ENCODE measurements at places on chromosomes 7 and 10.

GRCh38 chr7:40983111-40983510 lies 719.8 kb downstream of the INHBA start:
- no peak for DNase-seq

- DNase-seq: peak; percentile 66
Observed at GRCh38 chr7:106947244-106947728, 82.2 kb downstream of the PIK3CG start.

DNA sequence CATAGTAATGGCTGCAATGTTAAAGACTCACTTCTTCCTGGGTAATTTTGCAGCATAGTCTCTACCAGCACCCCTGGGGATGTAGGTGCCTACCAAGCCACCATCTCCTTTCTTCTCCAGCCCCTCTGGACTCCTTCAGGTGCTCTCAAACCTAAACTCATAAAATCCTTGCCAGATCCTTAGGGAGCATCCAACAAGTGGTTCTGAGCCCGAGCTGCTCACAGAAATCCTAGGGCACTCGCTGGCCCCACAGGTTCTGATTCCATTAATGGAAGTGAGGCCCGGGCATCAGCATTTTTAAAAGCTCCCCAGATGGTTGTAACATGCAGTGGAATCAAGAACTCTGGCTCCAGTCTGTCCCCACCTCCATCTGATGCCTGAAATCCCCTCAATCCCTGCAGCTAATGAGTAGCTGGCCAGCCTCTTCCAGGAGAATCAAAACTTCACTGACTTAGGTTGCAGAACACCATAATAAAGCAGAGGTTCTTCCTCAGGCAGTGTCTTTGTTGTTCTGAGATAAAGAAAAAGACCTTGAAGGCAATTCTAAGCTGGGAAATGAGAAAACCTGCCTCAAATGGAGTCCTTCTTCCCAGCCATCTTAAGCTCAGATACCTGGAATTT lies 336.8 kb downstream of the KCNMA1 start:
- DNase-seq: no peak

DNA sequence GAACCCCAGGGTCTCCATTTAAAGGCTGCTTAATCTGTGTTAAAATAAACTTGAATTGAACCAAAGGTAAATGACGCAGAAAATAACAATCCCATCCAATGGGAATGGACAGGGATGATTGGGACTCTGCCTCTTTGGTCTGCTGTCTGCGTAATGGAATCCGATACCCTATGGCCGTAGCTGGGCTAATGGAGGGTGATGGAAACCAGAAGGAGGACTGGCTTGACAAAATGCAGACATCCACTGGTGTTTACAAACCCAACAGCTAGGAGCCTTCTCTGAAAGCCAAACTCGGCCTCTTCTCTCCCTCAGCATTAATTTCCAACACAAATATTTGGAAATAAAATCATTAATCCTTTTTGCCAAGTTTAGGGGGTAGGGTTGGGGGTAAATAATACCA lies 162.2 kb upstream of the CHST15 start:
- no peak for DNase-seq

DNA sequence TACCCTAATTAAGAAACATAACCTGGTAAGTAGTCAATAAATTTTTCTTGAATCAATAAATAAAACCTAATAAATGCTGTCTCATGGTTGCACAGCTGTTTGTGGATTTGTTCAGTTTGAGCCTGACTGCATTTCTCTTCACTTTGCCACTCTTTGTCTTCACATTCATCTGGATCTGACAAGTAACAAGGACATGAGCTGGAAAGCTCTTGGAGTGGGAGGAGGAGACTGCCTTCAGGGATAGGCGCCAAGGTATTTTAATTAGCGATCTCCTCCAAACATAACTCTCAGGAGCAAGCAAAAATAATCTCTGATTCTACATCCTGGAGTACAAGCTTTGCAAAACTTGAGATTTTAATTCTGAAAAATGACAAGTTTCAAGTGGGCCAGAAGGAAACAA lies 251.0 kb downstream of the BMPER start:
- DNase-seq: no peak

DNA sequence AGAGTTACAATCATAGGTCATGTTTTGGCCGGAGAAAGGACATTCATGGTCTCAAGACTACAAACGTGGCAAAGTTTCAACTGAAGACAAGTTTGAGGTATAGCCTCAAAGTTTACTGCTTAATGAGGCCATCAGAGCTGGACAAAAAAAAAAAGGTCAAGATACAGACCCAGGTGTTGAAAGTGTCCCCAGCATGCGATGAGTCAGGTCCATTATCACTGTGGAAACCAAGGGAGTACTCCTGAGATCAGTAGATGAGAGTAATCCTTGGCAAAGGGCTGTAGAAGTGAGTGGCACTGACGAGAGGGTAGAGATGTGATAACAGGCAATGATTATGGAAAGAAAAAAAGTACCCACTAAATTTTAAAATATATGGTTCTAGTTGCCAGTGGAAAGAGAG lies 80.1 kb upstream of the LRRN3 start:
- DNase-seq: no peak

DNA sequence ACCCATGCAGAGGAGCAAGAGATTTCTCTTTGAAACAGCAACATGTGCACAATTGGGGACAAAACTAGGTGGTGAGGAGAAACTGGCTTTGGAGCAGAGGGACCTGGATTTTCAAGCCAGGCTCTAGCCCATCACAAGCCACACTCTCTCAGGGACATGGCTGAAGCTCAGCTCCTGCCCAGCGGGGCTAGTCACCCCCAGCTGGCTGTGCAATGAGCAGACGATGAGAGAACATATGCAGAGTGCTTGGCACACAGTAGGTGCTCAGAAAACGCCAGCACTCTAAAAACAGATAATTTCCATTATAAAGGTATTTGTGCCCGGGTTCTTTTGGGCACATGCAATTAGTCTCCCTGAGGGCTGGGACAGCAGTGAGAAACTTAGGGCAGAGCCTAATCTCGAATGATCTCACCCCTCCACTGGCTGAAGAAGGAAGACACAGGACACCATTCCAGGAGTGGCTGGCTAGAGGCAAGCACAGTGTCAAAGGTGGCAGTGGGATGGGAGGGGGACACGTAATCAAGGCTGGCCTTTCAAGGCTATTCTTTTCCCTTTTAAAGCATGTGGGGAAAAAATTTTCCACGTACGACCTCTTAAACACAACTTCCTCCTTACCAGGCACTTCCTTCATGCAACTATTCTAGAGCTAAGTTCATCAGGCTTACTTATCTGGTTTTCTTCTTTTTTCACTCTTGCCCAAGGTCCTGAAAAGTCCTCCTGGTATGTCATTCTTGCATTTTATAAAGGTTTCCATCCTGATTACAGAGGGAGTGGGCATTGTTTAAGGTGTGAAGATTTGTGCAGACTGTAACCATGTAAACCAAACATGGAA lies 15.1 kb downstream of the FAM53B start:
- no peak for DNase-seq

GRCh38 chr10:11691319-11691755 lies 50.8 kb upstream of the ECHDC3 start:
- DNase-seq: no peak

DNA sequence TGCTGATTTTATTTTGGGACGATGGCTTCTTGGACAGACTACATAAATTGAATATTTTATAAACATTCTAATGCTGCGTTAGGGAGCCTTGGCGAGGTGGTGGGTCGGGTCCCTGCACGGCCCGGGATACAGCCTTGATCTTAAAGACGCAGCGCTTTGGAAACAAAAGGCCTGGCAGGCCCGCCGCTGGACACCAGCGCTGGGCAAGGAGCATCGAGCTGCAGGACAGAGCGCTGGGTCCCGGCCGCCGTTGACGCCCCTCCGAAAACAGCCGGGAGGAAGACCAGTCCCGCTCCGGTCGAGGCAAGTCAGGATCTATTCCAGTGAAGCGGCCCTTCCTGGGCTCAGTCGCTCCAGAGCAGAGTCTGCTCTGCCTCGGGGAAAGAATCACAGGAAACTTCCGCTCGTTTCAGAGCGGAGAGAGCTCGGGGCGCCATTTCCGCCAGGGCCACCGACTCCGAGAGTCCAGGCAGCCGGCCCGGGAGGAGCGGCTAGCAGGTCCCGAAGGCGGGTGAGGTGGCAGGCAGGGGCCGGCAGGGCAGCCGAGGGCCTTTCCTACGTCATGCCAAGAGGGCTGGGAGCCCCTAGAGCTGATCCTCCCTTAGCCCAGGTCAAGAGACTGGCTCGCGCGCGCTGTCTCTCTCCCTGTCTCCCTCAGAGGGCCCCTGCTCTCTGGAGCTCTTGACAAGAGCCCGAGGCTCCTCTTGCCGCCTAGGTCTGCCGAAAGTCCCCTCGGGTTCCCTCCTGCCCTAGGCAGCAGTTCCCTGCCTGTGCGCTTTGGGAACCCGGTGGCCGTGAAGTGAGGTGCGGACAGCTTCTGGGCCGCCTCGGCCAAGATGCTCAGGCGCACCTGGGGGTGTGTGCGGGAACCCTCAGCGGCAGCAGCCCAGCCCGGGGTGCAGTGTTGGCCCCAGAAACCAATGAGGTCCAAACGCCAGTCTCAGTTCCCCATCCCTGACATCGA lies 1.4 kb upstream of the DRGX start:
- no peak for DNase-seq

DNA sequence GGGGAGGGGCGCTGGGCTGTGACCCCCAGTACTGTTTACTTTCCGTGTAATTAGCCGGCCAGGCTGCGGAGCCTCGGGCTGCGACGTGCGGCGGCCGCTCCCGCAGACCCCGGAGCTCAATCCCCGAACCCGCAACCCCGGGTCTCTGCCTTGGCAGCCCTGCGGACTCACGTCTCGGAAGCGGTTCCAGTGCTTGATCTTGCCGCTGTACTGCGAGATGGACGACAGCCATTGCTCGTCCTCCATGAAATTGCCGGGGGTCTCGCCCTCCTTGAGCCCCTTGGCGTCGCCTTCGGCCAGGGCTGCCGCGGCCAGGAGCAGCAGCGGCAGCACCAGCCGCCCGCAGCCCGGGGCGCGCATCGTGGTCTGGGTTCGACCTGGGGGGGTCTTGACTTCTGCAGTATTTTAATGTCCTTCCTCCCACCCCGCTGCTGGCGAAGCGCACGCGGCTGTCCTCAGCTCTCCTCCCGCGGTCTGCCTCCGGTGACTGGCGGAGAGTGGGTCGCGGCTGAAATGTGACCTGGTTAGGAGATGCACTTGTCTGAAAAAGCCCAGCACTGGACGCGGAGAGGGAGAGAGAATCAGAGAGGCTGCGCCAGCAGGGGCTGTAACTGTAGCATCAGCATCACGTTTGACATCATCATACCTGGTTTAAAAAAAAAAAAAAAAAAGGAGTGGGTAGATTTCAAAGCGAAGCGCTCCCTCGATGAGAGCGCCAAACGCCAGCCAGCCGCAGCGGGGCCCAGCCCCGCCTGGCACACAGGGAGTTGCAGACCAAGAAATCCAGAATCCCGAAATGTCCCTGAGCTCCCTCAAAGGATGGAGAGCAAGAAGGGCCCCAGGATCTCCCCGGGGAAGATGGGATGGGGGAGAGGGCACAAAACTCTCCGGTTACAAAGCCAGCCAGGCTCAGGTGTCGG lies at the start of gene SPOCK2:
TSS of gene SPOCK2 (minus strand) at position 583 of the 920 bp plus-strand sequence. CDS start at position 360, 223 bp downstream.
- DNase-seq: peak; percentile 70

GRCh38 chr7:130723784-130724183 lies 10.2 kb downstream of the KLF14 start:
- DNase-seq: no peak

DNA sequence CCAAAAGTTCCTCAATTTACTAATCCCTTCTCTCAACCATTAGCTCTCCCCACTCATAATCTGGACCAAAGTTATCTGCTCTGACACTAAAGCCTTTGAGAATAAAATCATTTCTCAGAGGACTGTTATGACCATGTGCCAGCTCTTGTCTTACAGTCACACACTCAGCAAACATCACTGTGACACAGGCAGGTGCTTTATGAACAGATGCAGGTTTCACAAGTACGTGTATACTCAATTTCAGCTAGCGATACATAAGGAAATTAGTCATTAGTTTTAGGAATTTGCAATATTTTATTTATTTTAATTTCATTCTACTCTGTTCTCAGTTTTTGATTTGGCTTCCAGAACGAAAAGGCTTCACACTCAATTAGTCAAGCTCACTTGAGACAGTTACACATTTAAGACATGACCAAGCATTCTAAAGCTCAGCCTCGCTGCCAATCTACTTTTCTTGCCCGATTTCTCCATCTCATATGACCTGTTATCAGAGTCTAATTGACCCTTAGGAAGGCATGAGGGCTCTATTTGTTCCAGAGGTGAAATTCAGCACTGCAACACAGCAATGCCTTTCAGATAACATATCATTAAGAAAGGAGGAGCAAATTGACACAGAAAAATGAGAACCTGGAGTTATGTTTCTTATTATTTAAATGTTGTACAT lies 76.8 kb downstream of the TFEC start:
- no peak for DNase-seq

DNA sequence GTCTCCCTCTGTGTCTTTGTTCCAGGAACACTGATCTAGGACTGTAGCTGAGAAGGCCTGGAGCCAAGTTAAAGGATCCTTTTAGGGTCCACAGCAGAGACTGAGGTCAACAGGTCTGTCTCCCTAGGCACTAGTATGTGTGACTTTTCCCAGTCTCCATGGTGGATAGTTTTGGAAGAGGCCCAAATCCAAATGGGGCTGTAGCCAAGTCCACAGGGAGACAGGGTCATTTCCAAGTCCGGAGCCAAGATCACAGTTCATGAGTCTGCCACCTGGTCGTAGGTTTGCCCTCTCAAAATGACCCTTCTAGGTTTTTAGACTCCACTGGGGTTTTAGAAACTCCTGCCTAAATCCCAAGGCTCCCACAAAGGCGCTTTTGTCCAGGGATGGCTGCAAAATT lies 16.8 kb downstream of the ZNF277 start:
- no peak for DNase-seq

DNA sequence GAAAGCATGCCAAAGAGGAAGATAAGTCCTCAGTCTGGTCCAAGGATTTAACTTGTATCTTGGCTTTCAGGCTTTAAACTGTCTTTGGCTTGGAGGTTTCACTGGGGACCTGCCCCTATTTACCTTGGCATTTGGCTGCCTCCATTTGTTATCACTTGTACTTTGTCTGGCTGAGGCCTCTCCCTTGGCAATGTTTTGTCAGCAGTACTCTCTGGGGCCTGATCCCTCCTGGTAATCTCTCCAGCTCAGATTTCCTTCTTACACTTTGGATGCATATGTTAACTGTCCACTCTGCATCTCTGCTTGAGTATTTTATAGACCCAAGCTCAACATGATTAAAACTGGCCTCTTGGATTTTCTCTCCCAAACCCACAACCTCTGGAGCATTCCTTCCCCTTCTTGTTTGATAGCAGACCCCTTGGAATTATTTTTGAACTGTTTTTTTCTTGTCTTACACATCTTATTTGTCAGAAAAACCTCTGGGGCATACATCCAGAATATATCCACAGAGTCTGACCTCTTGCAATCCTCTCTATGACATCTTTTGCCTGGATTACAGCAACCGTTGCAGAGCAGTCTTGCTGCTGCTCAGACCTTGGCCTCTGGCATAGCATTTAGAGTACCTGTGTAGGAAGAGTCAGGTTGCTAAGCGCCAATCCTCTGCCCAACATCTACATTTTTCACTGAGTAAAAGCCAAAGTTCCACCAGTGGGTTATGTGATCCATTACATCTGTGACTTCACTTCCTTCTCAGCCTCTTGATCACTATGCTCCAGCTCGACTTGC lies 35.2 kb downstream of the ZNF487 start:
- DNase-seq: no peak

- DNase-seq: no peak
Observed at GRCh38 chr10:51206500-51206899, 132.2 kb downstream of the PRKG1 start.

GRCh38 chr10:131650169-131650705 lies 250.6 kb upstream of the PPP2R2D start:
- DNase-seq: no peak

- DNase-seq: no peak
Observed at GRCh38 chr7:155574556-155575290, 28.4 kb upstream of the CNPY1 start.

Data from Ammon's horn (tissue), 1 donor.